ENCODE measurements at places on chromosomes 3 and 15. TPM values are rescaled to one million over a fixed set of nuclear protein-coding genes. Genes with fewer than 3 reads are reported as not detected.

- DNase-seq = no peak
Measured at GRCh38 chr15:68318008-68318835, 40.7 kb downstream of the FEM1B start.

DNA sequence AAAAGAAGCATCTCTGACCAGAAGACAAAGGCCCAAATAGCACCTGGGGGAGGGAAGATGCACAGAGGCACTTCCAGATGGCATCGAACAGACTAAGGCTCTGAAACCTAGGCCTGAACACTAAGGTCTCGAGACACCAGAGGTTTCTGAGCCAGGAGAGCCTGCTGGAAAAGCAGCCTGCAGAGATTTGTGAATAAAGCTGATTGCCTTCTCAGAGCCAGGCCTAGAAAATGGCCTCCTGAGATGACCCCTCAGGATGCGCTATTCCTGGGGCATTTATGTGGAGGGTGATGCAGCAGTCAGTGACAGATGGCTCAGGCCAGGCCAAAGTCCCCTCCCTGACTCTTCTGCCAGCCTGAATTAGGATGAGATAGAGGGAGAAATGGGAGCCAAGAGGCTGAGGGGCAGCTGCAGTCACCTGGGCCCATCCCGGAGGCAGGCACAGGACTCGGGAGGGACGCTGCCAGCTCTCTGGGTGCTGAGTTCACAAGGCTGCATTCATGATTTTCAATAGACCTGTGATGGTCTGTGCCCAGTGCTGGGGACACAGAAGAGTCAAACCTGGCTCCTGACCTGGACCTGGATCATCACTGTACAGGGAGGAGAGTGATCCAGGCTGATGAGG is 6.9 kb downstream of the PRSS50 start:
- no peak for DNase-seq

- DNase-seq = no peak
Measured at GRCh38 chr15:34370129-34370528, 3.1 kb upstream of the LPCAT4 start.

DNA sequence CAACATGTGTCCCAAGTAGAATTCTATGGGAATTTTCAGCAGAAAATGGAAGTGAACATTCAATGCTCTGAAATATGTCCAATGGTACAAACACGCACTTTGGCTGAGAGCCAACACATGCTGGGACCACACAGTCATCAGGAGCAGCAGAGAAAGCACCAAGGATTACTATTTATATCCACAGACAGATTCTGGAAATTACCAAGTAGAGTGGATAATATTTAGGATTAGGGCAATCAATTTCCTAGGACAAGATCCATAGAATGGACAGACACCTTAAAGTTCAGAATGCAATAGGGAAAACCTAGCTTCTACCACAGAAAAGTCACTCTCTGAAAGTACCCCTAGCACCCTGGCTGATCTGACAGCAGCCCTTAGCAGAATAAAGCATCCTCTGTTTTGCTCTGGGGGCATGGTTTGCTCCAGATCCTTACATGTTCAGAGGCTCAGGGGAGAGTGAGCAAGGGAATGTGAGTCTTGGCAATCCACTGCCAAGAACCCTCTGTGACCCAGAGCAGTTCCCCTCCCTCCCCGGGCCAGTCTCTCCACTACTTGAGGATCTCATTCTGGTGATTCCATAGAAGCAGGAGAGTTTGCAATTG is 206.0 kb upstream of the WNT5A start:
- DNase-seq = no peak

GRCh38 chr3:98733812-98734281 is 29.3 kb upstream of the ST3GAL6 start:
- no peak for DNase-seq

- peak; percentile 66 for DNase-seq
Measured at GRCh38 chr15:66504563-66505429, at the start of the genes RPL4 and ZWILCH. TSS of gene RPL4 (minus strand) at chr15:66504855. CDS start at chr15:66504790, 65 bp downstream. TSS of gene ZWILCH (plus strand) at chr15:66505326. CDS start at chr15:66505339, 13 bp downstream.

- peak; percentile 78 for DNase-seq
Measured at GRCh38 chr3:7709376-7710082, 792.1 kb upstream of the LMCD1 start.

- DNase-seq = no peak
Measured at GRCh38 chr3:58176827-58177489, 33.8 kb downstream of the DNASE1L3 start.

DNA sequence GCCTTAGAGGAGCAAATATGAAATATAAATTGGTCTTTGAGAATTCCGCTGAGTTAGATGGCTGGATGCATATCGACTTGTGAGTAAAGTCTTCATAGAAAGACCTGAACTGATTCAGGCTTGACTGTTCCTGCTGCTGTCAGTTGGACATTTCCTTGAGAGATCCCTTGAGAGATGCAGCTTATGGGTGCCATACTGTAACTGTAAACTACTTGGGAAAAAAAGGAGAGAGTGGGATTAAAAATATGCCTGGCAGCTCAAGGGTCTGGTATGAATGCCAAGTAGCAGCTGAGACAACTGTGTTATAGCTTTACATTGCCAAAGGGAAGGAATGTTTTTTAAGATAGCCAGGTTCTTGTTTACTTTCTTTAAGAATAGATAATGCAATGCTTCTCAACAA is 926.6 kb downstream of the EPHA3 start:
- DNase-seq = no peak

- DNase-seq = peak; percentile 11
Measured at GRCh38 chr3:141553055-141553454, 66.2 kb downstream of the RASA2 start.

DNA sequence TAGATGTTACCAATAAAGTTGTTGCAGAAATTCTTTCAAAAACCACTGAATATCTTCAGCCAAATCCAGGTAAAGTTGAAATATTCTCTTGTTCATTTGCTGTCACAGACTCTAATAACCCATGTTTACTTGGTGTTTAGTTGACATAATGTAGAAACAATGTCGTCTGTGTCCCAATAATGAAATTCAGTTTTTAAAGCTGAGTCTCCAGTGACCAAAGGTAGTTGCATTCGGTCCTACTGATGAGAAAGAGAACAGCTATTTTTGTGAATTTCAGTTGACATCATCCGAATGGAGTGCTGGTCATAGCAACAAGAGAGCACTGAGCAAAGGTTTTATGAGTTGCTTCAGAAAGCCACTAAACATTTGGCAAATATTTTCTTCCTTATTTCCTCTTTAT is 88.8 kb upstream of the ADAMTSL3 start:
- no peak for DNase-seq

GRCh38 chr3:126082362-126083137 is 1.4 kb downstream of the SLC41A3 start:
- no peak for DNase-seq

GRCh38 chr3:10547413-10547812 is 42.0 kb upstream of the ATP2B2 start:
- DNase-seq = no peak

GRCh38 chr15:75153565-75154276 is 48.0 kb upstream of the C15orf39 start:
- DNase-seq = no peak

DNA sequence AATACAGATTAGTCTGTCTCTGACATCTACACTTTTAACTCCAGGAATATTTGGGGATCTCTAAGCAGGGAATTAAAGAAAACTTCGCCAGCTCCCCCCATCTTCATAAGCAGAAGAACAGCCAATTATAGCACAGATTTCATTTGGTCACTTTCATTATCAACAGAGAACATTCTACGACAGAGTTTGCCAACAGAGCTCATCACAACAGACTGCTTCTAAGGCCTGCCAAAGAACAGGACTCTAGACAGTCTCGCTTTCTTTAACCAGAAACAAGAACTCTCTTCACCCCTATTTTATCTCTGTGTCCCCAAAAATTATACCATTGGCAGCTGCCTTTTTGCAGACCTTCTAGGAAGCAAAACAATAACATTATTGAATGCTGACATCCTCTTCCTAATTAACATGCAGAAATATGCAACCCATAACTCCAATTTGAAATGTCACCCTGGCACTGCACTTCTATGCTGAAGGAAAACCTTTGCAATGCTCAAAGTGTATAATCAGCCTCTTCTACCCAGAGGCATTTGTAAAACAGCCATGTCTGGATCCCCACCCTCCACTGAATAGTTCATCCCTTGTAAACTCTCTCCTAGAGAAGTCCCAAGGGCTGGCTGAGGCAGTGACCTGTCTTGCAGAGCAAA is 552.8 kb downstream of the MAGI1 start:
- no peak for DNase-seq

- no peak for DNase-seq
Measured at GRCh38 chr3:150005243-150006112, 34.8 kb upstream of the PFN2 start.

DNA sequence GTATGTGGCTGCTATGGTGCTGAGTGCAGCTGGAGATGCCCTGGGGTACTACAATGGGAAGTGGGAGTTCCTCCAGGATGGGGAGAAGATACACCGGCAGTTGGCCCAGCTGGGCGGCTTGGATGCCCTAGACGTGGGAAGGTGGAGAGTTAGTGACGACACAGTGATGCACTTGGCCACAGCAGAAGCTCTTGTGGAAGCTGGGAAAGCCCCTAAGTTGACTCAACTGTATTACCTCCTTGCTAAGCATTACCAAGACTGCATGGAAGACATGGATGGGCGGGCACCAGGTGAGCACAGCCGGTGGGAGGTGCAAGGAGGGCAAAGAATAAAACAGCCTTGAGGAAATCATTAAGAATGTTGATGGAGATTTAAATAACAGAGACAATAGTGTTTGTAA is 2.9 kb downstream of the ADPRH start:
- no peak for DNase-seq

DNA sequence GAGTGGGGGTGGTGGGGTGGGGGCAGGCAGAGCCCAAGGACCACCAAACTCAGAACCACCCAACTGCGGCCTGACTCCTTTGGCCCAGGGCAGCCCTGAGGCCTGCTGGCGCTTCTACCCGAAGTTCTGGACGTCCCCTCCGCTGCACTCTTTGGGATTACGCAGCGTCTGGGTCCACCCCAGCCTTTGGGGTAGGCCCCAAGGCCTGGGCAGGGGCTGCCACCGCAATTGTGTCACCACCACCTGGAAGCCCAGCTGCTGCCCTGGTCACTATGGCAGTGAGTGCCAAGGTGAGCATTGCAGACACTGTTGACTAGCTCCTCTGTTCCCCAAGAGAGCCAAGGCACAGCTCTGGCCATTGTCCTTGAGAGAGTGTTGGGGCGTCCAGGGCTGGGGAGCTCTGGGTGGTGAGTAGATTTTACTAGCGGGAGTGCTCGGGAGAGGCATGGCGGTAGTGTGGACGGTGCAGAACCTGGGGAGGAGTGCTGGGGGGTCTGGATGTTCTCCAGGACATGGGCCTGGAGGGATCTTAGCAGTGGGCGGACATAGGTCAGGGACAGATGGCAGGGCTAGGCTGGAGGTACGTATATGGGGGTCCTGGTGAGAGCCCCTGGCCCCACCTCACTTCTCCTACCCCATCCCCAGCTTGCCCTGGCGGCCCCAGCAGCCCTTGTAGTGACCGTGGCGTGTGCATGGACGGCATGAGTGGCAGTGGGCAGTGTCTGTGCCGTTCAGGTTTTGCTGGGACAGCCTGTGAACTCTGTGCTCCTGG is 12.8 kb downstream of the NT5DC2 start:
- no peak for DNase-seq

DNA sequence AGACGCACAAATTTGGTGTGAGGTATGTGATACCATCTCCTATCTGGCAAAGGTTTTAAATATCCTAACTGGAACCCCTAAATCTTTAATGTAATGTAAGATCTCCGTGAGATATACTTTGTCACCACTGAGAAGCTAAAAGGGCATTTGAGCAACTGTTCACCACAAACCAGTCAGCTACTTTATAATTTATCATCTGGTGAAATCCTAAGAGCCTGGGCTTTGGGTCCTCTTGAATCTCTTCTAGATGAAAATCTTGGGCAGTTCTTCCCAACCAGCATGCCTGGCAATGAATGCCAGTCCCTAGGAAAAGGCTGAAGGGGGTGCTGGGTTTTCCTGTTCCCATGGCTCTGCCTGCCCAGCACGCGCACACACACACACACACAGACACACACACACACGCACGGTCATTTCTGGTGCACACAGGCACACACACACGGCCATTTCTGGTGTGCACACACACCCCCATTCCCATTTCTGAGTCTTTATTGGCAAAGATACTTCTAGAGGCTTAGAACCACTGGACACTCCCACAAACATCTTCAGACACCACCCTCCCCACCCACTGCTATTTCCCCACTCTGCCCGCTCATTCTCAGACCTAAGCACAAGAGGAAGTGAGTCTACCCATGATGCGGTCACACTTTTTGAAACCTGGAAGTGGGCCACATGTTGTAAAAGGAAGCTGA is 72.6 kb downstream of the MYO1E start:
- peak; percentile 90 for DNase-seq

DNA sequence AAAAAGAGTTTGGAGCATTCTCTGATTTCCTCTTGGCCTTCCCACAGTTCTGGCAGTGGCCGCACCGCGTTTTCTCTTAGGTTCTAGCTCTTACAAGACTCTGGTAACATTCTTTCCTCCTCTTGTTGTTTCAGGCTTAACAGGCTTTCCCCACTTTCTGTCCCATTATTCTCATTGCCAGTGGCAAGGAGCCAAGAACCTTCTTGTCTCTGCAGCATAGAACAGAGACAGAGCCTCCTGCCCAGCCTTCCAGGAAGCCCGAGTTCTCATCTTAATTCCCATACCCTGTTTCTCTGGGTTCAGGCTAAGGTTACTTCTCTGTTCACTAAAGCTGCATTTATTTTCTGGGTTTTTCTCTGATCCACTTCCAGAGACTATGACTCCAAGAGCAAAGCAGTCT is 61.1 kb downstream of the DUT start:
- peak; percentile 96 for DNase-seq

DNA sequence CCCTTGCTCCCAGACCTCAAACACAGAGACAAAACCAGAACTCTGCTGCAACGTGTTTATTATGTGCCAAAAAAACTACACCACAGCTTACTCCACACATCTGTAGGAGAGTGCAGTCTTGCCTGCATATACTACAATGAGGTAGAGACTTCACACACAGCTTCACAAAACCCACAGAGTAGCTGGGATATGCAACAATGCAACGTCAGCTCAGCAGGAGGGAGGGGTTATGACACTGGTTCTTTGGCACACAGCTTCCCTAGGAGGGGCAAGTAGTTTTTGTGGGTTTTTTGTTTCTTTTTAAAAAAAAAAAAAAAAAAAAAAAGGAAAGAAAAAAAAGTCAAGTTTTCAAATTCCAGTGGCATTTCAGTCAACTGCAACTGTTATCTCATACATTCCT is 2.9 kb upstream of the RPS17 start:
- DNase-seq = no peak

- DNase-seq = no peak
Measured at GRCh38 chr3:2802429-2802828, 307.7 kb downstream of the IL5RA start.

- DNase-seq = no peak
Measured at GRCh38 chr3:77682162-77682561, 642.3 kb downstream of the ROBO2 start.

GRCh38 chr3:48991851-48992545 is 2.0 kb downstream of the P4HTM start:
- no peak for DNase-seq

- no peak for DNase-seq
Measured at GRCh38 chr15:82305621-82306048, 43.0 kb downstream of the SAXO2 start.

- DNase-seq = no peak
Measured at GRCh38 chr15:48862705-48863104, 15.2 kb upstream of the EID1 start.

- no peak for DNase-seq
Measured at GRCh38 chr3:194384569-194385001, 14.5 kb downstream of the GP5 start.

Gene OGG1
- 18.6 TPM for total RNA-seq

Gene UCN2
- 0.07 TPM for total RNA-seq

Gene SI
- not detected for total RNA-seq

Gene FAM107A
- 9.6 TPM for total RNA-seq

Gene ACTRT3
- total RNA-seq = 4.0 TPM

Gene TMPRSS7
- total RNA-seq = not detected

Gene ZNF502
- total RNA-seq = 3.6 TPM
